ENCODE measurements at places on chromosomes 4 and X.

DNA sequence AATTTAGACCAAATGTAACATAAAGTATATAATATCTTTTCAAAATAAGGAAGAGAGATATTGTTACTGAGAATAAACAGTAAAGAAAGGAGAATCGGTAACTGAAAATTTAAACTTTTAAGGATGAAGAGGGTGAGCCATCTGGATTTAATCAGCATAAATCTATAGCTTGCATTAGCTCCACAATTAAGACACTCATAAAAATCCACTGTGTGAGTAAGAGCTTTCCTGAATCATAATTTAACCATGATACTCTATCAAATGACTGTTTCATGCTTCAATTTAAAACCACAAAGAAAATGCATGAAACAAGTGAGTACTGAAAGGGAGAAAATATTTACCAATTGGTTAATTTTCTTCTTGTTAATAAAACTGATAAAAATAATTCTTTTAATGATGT is 951.5 kb upstream of the SLIT2 start:
- no peak for DNase-seq

GRCh38 chr4:27000820-27001219 is 140.2 kb downstream of the STIM2 start:
- no peak for DNase-seq

- DNase-seq = no peak
Measured at GRCh38 chrX:66020631-66021334, 19.1 kb downstream of the VSIG4 start.

DNA sequence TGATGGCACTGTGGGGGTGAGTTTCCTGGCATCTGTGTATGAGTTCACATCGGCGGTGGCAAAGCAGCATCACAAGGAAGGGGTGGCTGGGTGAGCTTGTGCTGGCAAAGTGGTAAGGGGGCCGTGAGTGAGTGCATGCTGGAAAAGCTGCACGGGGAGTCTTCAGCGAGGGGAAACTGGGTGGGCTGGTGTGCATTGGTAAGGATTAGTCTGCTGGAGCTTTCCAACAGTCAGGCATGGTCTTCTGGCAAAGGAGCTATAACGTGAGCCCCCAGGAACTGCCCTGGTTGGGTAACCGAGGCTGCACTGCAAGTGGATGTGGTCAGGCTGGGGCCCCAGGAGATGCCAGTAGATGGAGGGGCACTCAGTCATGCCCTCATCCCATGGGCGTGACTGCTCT is 30.7 kb downstream of the ADAM29 start:
- DNase-seq = no peak

GRCh38 chr4:86876894-86877685 is 15.1 kb downstream of the C4orf36 start:
- DNase-seq = no peak

DNA sequence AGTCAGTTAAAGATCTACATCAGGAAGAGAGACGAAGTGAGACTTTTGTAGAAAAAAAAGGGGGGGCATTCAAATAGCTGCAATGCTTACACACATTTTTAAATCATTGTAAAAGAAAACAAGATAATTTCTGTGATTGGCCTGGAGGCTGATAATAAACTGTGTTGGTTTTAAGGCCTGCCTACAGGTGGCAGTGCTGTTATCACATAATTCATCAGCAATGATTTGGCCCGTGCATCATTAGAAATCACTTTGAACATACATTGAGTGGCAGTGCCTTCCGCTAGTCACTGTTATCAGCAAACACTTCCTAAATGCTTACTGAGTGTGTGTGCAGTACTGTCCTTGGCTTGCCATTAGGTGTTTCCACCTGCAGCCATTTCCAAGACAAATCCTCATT is 831.9 kb downstream of the TRIML1 start:
- DNase-seq = no peak

- DNase-seq = no peak
Measured at GRCh38 chr4:95059663-95060062, 301.9 kb downstream of the BMPR1B start.

DNA sequence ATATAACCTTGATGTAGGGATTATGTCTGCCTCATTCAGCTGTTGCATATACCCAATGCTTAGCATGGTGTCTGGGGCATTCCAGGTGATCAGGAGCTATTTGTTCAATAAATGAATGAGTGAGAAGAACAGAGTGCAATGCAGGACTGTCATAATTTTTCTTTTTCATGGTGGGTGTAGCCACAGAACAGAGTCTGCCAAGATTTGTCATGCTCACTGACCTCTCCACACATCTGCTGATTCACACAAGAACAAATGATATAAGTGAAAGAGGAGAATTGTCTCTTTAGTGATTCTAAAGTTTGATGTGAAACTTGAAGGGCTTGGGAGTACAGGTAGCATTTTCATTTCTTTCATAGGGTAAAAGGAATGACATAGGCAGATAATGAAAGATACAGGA is 64.4 kb upstream of the TEX13D start:
- no peak for DNase-seq

- no peak for DNase-seq
Measured at GRCh38 chrX:152202886-152203285, 64.5 kb upstream of the MAGEA10 start.

GRCh38 chr4:91035276-91035675 is 908.1 kb downstream of the CCSER1 start:
- no peak for DNase-seq

GRCh38 chr4:1008840-1009541 is 2.4 kb upstream of the FGFRL1 start:
- DNase-seq = no peak

DNA sequence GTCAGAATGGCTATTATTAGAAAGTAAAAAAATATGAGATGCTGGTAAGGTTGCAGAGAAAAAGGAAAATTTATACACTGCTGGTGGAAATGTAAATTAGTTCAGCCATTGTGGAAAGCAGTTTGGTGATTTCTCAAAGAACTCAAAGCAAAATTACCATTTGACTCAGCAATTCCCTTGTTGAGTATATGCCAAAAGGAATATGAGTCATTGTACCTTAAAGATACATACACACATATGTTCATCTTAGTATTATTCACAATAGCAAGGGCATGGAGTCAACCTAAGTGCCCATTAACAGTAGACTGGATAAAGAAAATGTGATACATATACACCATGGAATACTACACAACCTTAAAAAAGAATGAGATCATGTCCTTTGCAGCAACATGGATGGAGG is 148.2 kb downstream of the COMMD8 start:
- DNase-seq = peak; percentile 47

- no peak for DNase-seq
Measured at GRCh38 chrX:74519870-74520269, 94.6 kb downstream of the RLIM start.

- DNase-seq = no peak
Measured at GRCh38 chrX:112197840-112198239, 115.3 kb upstream of the TRPC5 start.

DNA sequence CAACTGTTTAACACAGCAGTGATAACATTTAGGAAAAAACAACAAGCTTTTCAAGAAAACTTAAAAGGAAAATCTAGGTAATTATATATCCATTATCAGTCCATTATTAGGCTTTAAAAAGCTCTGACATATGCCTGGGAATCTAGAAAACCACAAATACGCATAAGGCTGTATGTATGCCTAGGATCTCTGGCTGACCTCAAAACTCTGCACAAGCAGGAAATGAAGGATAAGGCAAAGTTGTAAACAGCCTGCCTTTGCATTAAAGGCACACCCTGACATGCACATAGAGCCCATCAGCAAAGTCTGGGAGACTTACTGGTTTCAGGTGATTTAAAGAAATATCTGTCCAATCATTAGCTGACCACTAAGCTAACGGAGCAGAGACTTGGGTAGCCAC is 14.0 kb downstream of the TIMP1 start:
- no peak for DNase-seq

DNA sequence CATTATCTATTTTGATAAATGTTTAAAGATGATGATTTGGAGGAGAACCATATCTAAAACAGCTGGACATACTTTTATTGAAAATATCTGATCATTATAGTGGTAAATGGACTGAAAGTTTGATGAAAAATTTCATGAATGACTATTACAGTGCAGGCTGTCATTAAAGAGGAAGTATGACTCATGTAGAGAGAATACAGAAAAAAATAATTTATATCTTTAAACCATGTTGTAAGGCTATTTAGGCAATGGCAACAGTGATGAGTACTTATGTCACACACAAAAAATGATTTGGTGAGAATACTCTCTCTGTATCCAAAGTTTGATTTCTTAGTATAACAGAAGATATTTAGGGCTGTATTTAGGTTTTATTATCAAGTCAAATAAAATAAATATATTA is 3.9 kb upstream of the GLRB start:
- peak; percentile 35 for DNase-seq

DNA sequence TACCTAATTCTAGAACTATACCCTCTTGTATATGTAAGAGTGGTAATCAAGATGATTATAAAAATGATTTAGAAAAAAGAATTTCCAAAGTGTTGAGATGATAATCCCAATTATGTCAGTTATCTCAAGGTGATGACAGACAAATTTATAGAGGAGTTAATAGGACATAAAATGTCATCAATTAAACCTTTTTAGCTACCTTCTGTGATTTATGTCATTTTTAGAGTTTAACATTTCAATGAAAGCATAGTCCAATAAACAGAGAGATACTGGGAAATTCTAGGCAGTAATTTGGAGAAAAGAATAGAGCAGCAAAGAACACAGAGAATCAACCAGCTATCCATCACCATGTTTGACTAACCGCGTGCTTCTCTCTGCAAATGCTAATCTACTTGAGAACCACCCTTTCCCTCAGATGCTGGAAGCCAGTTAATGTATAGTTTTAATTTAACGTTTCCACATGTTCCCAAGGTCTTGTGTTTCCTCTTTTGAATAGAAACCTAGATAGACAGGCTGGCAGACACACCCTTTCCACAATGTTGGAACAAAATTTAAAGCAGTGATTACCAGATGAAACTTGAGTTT is 433.1 kb upstream of the FAM241A start:
- DNase-seq = no peak

DNA sequence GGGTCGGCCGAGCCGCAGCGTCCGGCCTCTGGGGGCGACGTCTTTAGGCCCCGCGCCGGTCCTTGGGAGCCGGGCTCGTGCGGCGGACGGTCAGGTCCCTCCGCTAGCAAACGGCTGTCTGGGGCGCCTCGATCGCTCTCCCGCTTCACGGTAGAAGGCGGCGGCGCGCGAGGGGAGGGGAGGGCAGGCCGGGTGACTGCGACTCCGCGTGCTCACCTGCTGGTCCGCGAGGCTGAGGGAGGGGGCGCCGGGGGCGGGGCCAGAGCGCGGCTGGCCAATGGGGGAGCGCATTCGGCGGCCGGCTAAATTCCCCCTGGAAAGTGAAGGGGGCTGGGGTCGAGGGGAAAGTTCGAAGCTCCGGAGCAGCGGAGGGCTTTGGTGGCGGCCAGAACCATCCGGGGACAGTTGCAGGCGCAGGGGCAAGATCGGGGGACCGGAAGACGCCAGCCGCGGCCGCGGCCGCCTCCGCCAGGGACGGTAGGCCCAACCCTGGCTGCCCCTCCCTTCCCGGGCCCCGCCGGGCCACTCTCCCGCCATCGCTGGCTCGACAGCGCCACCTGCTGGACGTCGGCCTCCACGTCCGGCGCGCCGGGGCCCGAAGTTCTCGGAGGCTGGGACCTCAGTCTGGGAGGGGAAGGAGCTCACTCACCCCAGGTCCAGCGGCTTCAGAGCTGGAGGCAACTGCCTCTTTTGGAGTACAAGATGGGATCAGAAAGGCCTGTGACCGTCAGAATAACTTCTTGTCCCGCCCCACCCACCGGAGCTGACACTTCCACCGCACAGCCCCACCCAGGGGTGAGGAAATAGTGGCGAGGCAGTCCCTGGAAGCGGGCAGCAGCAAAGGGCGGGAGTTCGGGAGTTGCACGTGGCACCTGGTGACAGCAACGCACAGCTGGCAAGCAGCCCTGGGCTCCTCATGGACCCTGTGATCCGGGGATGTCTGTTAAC is 49.9 kb downstream of the ELF4 start:
- peak; percentile 30 for DNase-seq

- no peak for DNase-seq
Measured at GRCh38 chr4:121551271-121551670, 145.5 kb downstream of the ANXA5 start.

DNA sequence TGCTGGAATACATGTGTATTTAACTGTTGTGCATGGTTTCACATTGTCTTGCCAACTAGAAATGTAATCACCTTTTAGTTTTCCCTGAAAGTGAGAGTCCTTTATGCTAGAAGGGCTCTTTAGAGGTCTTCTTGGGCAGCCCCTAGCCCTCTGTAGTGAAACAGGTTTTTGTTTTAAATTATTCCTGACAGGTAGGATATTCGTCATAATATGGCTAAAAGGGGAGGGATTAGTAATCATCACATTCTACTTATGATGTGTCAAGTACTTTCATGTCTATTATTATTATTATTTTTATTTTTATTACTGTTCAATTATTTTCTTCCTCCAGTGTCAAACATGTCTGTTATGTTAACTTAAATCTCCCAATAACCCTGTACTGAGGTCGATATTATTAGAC is 35.5 kb downstream of the MSN start:
- no peak for DNase-seq
